Upper lobe of right lung (tissue), 1 donor: ENCODE measurements at places on chromosomes 7 and 10.

GRCh38 chr7:73707045-73707631 lies 12.3 kb downstream of the STX1A start:
- DNase-seq, result peak; percentile 78

DNA sequence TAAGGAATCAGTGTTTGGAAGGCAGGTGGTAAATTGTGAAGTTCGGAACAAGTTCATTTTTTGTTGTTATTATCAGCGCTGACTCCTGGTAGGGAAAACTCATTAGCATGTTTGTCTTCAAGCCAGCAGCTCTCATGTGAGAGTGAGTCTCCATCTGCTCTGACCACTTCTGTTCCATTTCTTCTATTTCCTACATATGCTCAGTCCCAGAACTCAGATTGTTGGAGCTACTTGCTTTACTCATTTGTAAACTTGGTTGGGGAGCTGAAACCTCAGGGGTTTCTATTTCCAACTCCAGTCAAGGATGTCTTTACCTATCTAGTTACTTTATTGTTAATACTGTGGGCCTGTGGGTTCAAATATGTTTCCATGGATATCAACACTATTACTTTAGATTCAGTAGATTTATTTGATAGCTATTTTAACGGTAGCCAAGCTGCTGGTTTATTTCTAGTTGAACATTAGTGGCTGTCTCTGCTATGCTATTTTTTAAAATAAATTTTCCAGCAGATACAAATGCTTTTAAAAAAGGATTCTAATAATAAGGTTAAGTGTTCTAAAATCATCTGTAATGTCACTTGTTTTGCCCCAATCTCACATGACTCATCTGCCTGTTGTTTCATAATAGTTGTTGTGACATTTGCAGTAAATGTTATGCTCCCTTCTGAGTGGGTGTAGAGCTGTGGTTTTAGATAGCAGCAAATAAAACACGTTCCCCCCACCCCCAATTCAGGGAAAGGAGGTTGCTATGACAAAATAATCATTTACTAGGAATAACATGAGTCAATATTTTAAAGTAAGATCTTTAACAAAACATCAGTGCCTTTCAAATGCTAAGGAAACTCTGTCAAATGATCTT lies 143.3 kb downstream of the HDAC9 start:
- DNase-seq, result no peak

DNA sequence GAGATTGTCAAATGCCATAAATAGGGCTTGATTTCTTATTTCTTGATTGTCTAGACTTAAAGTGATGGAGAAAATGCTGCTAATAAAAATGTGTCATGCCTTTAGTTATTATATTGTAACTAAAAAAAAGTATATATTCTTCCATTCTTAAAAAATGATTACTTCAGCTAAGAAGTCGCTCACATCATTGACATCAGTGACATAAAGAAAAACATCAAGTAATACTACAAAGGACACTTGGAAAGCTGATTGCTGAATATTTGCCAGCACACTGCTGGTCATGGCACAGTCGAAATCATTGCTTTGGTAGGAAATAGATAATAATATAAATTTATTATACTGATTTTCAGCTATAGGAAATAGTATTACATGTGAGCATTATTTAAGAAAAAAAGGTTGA lies 62.6 kb downstream of the LOXL4 start:
- DNase-seq, result no peak

- no peak for DNase-seq
Measured at GRCh38 chr10:69972981-69973397, 79.7 kb upstream of the MACROH2A2 start.

DNA sequence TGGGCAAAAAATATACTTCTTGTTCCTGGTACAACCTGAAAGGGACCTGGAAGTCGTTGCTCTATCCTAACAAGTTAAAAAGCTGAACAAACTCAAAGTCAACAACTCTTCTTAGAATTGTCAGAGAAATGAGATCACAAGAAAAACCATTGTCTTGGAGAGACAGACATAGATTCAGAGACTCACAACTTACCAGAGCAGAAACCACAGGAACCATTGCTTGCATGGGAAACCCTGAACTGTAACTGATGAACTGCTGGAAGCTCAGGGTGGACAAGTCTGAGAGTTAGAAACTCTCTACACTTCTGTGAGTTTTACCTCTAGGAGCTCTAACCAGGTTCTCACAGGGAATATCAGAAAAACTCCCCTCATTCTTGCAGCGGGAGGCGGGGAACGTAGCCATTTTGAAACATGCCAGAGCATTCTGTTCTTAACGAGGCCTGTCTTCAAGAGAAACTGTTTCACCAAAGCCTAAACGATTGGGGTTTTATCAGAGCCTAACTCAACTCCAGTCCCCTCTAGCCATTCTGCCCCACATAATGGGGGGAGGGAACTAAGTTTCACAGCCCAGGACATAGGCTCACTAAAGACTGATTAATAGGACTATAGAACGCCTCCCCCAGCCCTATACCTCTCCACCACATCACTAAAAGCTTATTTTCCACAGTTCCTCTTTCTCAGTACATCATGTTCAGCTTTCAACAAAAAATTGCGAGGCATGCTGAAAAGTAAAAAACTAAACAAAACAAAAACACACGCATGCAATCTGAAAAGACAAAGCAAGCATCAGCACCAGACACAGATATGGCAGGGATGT lies 12.0 kb upstream of the GSDME start:
- DNase-seq, result no peak

DNA sequence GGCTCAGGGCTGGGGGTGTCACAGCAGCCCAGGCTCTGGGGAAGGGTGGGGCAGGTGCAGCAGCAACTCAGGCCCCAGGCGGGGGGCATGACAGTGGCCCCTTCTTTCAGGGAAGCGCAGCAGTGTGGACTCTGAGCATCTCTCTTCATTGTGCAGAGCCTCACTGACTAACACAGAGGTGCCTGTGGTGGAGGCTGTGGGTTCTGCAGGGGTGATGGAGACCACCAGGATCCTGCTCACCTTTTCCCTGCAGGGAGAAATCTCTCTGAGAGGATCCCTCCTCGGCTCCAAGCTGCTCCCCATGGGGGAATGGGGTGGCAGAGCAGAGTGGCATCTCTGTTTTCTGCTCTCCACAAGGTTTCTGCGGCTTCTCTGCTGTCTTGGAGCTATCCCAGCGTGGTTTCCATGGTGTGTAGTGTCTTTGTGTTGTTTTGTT lies 37.8 kb upstream of the SHH start:
- no peak for DNase-seq

DNA sequence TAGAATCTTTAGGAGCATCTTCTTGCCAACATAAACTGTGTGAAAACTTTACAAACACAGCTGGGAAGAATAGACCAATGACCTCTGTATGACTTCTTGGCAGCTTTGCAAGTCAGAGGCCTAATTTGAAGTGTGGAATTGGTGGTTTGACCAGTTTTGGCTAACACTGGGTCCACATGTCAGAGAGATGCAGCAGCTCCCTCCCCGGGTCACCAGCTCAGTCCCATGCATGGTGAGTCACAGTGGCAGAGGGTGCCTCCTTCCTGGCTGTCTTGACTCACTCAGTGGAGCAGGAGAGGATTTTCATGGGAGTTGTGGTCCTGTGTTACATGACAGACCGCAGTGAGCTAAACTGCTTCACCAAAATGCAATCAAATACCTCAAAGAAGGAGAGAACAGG lies 8.2 kb upstream of the STARD3NL start:
- DNase-seq, result no peak

DNA sequence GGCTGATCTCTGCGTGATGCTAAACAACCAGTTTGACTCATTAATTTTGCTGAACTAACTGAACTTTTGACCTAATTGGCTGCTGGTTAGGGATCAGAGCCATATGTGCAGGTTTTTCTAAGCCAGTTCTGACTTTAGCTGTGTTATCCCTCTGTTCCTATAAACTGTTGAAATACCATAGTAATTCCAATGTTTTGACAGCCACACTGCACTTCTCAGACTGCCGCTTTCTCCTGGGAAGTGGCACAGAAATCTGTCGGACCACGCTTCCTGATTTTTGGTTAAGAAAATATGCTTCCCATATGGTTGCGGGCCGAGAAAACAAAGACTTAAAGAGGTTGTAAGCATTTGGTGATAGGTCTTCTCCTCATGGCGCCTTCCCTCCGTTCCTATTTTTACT lies 42.3 kb downstream of the TBXAS1 start:
- no peak for DNase-seq

DNA sequence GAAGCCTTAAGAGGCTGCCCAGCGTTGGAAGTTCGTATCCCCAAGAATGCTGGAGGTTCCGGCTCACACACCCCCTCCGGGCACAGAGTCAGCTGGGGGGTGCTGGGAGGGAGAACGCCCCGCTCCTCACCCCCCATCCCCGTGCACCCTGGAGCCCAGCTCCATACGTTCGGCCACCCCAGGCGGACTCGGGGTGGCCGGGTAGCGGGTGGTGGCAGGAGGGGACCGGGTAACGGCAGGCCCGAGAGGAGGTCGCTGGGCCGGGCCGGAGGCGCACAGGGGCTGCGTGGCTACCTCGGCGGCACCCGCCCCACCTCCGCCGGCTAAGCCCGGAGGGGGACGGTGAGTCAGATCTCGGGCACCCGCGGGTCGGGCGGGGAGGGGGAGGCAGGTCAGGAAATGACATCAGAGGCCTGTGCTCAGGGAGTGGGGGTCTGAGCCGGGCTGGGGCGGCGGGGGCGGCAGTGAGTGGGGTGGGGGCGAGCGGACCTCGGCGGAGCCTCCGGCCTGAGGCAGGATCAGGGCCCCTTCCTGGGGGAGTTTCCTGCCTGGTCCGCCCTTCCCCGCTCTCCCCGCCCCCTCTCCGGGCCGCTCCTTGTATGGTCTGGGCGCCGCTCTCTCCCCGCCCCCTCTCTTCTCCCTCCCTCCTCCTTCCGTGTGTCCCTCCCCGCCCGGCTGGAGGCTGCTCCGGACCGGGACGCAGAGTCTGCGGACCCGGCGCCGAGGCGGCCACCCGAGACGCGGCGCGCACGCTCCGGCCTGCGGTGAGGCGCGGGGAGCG lies at the start of gene ZYX:
TSS of gene ZYX (plus strand) at position 700 of the 781 bp plus-strand sequence. CDS start 227 bp downstream, outside the sequence.
- DNase-seq, result peak; percentile 98

DNA sequence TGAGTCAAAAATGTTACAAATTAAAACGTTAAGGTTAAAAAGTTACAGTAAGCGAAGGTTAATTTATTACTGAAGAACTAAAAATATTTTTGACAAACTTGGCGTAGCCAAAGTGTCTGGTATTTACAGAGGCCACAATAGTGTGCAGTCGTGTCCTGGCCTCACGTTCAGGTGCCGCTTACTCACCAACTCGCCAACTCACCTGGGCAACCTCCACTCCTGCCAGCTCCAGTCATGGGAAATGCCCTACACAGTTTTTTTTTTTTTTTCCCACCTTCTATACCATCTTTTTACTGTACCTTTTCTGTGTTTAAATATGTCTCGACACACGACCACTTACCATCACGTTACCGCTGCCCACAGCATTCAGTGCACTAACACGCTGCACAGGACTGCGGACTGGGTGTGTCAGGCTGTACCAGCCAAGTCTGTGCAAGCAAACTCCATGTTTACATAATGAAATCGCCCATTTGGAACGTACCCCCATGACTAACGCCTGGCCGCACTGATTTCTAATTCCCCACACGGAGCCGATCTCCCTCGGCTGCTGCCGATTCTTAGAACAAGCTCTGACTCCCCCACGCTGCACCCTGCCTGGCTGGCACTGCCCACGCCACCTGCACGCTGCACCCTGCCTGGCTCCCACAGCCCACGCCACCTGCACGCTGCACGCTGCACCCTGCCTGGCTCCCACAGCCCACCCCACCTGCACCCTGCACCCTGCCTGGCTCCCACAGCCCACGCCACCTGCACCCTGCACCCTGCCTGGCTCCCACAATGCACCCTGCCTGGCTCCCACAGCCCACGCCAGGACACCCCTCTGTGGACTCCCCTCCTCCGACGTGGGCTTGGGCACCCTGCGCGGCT lies 203.1 kb downstream of the ZMYND11 start:
- peak; percentile 48 for DNase-seq

- no peak for DNase-seq
Measured at GRCh38 chr7:12982178-12982577, 294.7 kb downstream of the ARL4A start.

- DNase-seq, result no peak
Measured at GRCh38 chr10:74825371-74826141, 844 bp upstream of the KAT6B start.

DNA sequence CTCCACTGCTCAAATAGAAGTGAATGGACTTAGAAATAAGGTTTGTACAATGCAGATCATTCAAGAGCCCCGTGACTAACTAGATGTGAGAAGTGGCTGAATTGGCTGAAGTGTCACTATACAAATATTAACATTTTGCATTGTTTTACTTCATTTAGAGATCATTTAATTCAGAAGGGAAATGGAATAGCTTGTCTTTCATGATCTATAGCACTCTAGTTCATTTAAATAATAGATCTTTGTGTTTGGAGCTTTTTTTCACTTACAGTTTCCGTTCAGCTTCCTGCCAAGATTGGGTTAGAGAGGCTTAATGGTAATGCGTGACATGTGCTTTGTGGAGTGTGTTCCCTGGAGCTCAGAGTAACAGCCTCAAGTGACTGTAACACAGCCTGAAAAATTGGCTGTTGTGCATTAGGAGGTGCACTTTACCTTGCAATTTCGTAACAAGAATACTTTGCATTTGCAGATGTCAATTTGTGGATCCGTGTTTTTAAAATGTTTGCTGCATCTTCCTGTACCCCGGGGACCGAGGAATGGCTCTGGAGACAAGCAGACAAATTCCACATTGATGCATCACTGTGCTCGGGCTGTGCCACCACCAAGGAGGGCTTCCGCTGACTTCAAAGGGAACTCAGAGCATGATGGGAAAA lies 170.3 kb downstream of the NRP1 start:
- no peak for DNase-seq

- DNase-seq, result no peak
Measured at GRCh38 chr10:94217411-94217810, 145.3 kb downstream of the NOC3L start.

DNA sequence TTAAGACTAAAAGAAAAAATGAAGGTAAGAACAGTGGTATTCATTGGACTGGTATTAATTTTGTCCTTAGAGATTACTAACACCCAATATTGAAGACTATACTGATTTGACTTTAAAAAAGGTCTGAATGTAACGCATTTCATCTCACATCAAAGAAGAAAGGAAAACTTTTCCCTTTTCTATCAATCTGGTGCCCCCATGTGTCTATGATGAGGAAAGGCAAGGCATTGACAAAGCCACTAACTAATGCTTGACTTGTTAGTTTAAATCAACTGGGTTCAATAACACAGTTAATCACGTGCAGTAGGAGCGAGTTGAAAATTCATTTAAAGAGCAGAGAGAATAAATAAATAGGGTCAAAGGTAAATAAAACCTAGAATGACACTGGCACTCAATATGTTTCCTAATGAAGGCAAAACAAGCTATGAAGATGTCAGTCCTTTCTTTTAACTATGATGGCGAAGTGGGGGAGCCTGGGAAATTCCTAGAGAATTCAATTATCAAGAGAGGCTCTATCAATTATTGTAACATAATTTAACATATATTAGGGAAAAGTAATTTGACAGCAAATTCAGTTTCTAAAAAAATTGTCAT lies 180.9 kb downstream of the ANK3 start:
- DNase-seq, result no peak

GRCh38 chr7:68038621-68039314 lies 1042.1 kb downstream of the TYW1 start:
- no peak for DNase-seq

- DNase-seq, result no peak
Measured at GRCh38 chr7:25923741-25924460, 228.1 kb upstream of the NFE2L3 start.
